Activated B cell treated with CpG ODN at 0.5 μM for 24 hours (primary cell): ENCODE measurements at places on chromosomes 5 and 9.
A peak's percentile ranks its signal among the peaks of the same experiment; 100 is the strongest.

- H3K27me3 ChIP-seq = no peaks in the 10 kb centered on the region
- no peaks in the 10 kb centered on the region for H3K36me3 ChIP-seq
- peaks cover 21% of the 10 kb centered on the region for H3K4me1 ChIP-seq
- no peak overlapping the region for H3K27ac ChIP-seq
These were observed 212.2 kb downstream of the SMARCA2 start for GRCh38 chr9:2227144-2227867.

DNA sequence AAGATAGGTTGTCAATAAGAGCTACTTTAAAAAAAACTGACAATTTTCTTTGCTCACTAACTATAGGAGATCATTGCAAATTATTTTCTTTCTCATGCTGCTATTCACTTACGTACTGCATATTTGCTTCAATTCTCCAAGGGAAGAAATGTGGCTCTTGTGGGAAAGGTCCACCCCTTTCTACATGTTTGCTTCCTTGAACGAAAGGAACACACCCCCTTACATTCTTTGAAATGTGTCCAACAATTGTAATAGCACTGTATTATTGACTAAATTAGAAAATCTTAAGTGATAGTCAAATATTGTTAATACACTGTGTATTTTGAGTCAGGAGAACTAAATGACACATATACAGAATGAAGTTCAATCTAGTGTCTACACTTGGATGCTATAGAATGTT is 5.2 kb downstream of the MEF2C start:
- H3K4me1 ChIP-seq = peaks cover 57% of the 10 kb centered on the region
- no peak for DNase-seq
- peak overlapping the region; percentile 68 for H3K27ac ChIP-seq
- peaks cover 64% of the 10 kb centered on the region for H3K36me3 ChIP-seq
- peak overlapping the region; percentile 67 for H3K4me3 ChIP-seq
- H3K27me3 ChIP-seq = no peaks in the 10 kb centered on the region

GRCh38 chr5:171484460-171484899 is 65.0 kb downstream of the FGF18 start:
- H3K27me3 ChIP-seq = peaks cover 26% of the 10 kb centered on the region
- no peaks in the 10 kb centered on the region for H3K36me3 ChIP-seq
- peaks cover 3% of the 10 kb centered on the region for H3K4me1 ChIP-seq

GRCh38 chr5:125558016-125558415 is 811.6 kb upstream of the ZNF608 start:
- H3K4me1 ChIP-seq = no peaks in the 10 kb centered on the region
- H3K4me3 ChIP-seq = no peak overlapping the region
- H3K36me3 ChIP-seq = no peaks in the 10 kb centered on the region
- no peak overlapping the region for H3K27ac ChIP-seq
- H3K27me3 ChIP-seq = no peaks in the 10 kb centered on the region

DNA sequence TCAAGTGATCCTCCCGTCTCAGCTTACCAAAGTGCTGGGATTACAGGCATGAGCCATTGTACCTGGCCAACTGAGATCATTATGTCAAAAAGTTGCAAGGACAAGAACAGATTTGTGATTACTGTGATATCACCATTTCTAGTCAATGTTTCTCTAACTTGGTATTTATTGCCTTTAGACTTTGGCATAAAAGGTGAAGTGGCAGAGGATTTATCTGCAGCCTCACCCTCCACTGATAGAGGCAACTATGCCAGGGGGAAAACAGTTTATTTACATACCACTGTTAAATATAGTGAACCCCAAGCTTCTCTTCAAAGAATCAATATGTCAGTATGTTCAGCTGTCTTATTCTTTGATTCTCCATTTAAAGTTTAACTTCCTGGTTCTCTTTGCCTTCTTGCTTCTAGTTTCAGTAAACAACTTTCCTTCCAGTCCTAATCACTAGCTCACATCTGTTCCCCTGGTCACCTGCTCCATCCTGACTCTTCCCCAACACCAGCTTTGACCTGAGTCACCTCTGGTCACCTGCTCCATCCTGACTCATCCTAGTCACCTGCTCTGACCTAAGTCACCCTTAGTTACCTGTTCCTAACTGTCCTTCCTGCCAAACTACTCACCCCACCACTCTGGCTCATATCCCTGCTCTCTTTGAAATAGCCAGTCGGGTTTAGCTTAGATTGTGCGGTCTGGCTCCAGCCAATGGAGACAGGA is 29.9 kb downstream of the SEMA6A start:
- DNase-seq = no peak
- H3K27ac ChIP-seq = no peak overlapping the region
- H3K4me1 ChIP-seq = no peaks in the 10 kb centered on the region
- no peak overlapping the region for H3K4me3 ChIP-seq

GRCh38 chr5:113813466-113813865 is 300.0 kb downstream of the YTHDC2 start:
- no peaks in the 10 kb centered on the region for H3K4me1 ChIP-seq
- DNase-seq = no peak
- no peaks in the 10 kb centered on the region for H3K36me3 ChIP-seq
- no peak overlapping the region for H3K27ac ChIP-seq
- H3K27me3 ChIP-seq = no peaks in the 10 kb centered on the region
- no peak overlapping the region for H3K4me3 ChIP-seq

- no peak overlapping the region for H3K4me3 ChIP-seq
- no peak overlapping the region for H3K27ac ChIP-seq
- DNase-seq = no peak
- H3K36me3 ChIP-seq = peaks cover 1% of the 10 kb centered on the region
- no peaks in the 10 kb centered on the region for H3K27me3 ChIP-seq
These were observed 31.9 kb upstream of the SSBP2 start for GRCh38 chr5:81782811-81783210.

GRCh38 chr5:139425497-139425896 is 13.8 kb downstream of the DNAJC18 start:
- peaks cover 36% of the 10 kb centered on the region for H3K36me3 ChIP-seq
- H3K4me1 ChIP-seq = peaks cover 5% of the 10 kb centered on the region
- H3K27ac ChIP-seq = no peak overlapping the region
- no peak for DNase-seq

- no peaks in the 10 kb centered on the region for H3K27me3 ChIP-seq
- no peak overlapping the region for H3K4me3 ChIP-seq
- no peak overlapping the region for H3K27ac ChIP-seq
These were observed 308.8 kb downstream of the IRX2 start for GRCh38 chr5:2442496-2443354.

GRCh38 chr5:160445132-160445531 is 23.5 kb downstream of the PTTG1 start:
- H3K4me3 ChIP-seq = no peak overlapping the region
- H3K4me1 ChIP-seq = peaks cover 19% of the 10 kb centered on the region
- H3K27ac ChIP-seq = no peak overlapping the region
- H3K36me3 ChIP-seq = no peaks in the 10 kb centered on the region

- H3K27ac ChIP-seq = peak overlapping the region; percentile 54
- peaks cover 17% of the 10 kb centered on the region for H3K36me3 ChIP-seq
- peak; percentile 64 for DNase-seq
- H3K27me3 ChIP-seq = no peaks in the 10 kb centered on the region
- peak overlapping the region; percentile 41 for H3K4me3 ChIP-seq
These were observed 2.4 kb upstream of the PHYKPL start for GRCh38 chr5:178234750-178235587.

DNA sequence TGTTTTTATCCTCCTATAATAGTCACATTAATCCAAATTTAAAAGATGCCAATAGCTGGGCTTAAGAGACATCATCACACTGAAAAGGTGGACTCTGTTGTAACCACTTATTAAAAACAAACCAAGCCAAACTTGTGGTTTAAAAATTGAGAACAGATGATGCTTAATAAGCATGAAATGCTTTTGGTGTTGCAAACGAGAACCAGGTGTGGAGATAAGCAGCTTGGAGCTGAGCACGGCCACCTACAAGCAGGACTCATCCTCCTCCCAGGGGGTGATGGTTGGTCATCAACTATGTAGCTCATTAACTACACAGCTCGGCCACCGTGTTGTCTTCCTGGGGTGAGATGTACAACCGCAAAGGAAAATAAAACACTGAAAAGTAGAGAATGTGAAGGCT is 154.4 kb downstream of the NPR3 start:
- DNase-seq = no peak
- H3K27me3 ChIP-seq = no peaks in the 10 kb centered on the region
- H3K27ac ChIP-seq = no peak overlapping the region
- no peak overlapping the region for H3K4me3 ChIP-seq

- no peaks in the 10 kb centered on the region for H3K27me3 ChIP-seq
- DNase-seq = no peak
- H3K4me3 ChIP-seq = no peak overlapping the region
- H3K36me3 ChIP-seq = no peaks in the 10 kb centered on the region
These were observed 13.7 kb downstream of the TRIO start for GRCh38 chr5:14156650-14157492.

DNA sequence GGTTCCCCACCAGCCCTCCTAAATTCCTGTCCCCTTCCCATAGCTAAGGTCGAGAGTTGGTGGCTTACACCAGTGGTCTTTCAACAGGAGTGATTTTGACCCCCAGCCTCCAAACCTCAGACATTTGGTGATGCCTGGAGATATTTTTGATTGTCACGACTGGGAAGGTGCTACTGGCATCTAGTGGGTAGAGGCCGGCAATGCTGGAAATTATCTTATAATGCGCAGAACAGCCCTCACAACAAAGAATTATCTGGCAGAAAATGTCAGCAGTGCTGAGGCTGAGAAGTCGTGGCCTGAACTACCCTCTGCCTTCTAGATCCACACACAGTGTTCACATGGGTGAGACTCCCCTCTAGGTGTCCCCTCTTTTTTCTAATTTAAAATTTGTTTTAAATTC is 69.6 kb downstream of the IL31RA start:
- DNase-seq = no peak
- H3K4me1 ChIP-seq = peaks cover 11% of the 10 kb centered on the region
- no peak overlapping the region for H3K27ac ChIP-seq

GRCh38 chr9:13588151-13589033 is 308.9 kb upstream of the MPDZ start:
- no peaks in the 10 kb centered on the region for H3K27me3 ChIP-seq
- H3K4me3 ChIP-seq = no peak overlapping the region
- H3K27ac ChIP-seq = no peak overlapping the region
- no peaks in the 10 kb centered on the region for H3K36me3 ChIP-seq

DNA sequence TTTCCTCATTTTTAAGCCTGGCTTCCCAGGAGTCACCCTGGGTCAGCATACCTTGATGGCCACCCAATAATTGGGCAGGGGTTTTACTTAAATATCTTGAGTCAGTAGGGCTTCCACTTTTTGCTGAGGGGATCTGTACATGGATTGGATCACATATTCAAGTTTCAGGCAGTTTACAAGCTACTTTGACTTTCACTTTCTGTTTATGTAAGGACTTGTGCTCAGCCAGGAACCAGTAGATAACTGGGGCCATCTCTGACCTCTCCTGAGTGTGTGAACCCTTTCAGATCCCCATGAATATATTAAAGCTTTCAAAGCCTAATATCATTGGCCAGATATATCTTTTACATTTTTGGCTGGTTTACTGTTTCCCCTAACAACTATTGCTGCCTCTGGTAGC is 45.1 kb downstream of the SLCO6A1 start:
- no peak for DNase-seq
- H3K36me3 ChIP-seq = no peaks in the 10 kb centered on the region
- H3K27ac ChIP-seq = no peak overlapping the region
- no peaks in the 10 kb centered on the region for H3K4me1 ChIP-seq
- H3K4me3 ChIP-seq = no peak overlapping the region

DNA sequence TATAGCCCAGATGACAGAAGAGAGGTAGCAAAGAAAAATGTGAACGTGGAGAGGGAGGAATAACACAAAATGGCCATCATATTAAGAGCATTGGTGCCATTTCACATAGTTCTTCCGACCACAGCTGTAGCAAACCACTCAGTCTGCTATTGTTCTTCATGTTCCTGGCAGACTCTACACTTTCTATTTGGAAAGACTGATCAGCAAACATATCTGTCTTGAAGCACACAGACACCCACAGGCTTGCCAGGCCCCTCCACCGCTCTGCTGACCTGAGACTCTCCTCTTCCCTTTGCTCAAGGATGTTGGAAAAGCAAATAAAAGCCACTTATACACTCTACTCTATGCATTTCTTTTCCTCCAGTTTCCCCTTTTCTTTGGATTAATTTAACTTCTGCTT is 298.0 kb downstream of the FBXL7 start:
- no peak overlapping the region for H3K27ac ChIP-seq
- no peak overlapping the region for H3K4me3 ChIP-seq
- DNase-seq = no peak
- no peaks in the 10 kb centered on the region for H3K4me1 ChIP-seq
- no peaks in the 10 kb centered on the region for H3K27me3 ChIP-seq
- H3K36me3 ChIP-seq = no peaks in the 10 kb centered on the region

DNA sequence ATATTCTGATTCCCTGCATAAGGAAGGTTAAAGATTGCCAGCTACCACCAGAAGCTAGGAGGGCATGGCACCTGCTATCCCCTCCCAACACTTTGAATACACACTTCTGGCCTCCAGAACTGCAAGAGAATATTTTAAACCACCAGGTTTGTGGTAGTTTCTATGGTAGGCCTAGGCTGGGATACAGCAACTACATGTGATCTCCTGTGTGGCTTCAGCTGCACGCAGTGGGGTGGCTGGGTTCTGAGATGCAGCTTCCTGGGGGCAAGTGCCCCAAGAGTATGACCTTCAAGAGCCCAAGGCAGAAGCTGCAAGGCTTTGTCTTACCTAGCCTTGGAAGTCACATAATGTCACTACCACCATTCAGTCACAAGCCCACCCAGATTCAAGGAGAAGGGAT is 39.6 kb downstream of the GCNT4 start:
- DNase-seq = no peak
- no peak overlapping the region for H3K4me3 ChIP-seq
- no peaks in the 10 kb centered on the region for H3K4me1 ChIP-seq
- no peak overlapping the region for H3K27ac ChIP-seq

- no peaks in the 10 kb centered on the region for H3K36me3 ChIP-seq
- H3K4me1 ChIP-seq = peaks cover 2% of the 10 kb centered on the region
- H3K27me3 ChIP-seq = peaks cover 28% of the 10 kb centered on the region
- DNase-seq = no peak
These were observed 87.6 kb downstream of the S1PR3 start for GRCh38 chr9:89078860-89079259.

DNA sequence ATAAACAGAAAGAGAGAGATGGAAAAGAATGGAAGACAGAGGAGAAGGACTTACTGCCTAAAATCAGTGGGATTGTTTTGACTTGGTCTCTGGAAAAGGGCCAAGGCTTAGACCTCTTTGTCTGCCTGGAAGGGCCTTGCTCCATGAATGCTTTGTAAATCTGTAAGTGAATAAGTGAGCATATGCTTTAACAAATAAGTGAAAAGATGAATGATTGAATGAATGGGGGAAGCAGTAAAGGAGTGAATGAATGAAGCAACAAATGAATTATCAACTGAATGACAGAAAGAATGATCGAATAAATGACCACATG is 5.5 kb downstream of the KCNIP1 start:
- DNase-seq = no peak
- peaks cover 21% of the 10 kb centered on the region for H3K27me3 ChIP-seq
- no peaks in the 10 kb centered on the region for H3K36me3 ChIP-seq
- no peak overlapping the region for H3K27ac ChIP-seq
- H3K4me1 ChIP-seq = no peaks in the 10 kb centered on the region

GRCh38 chr5:141825791-141826560 is 52.2 kb downstream of the PCDH1 start:
- H3K27me3 ChIP-seq = peaks cover 10% of the 10 kb centered on the region
- DNase-seq = no peak
- no peak overlapping the region for H3K27ac ChIP-seq
- H3K4me1 ChIP-seq = no peaks in the 10 kb centered on the region
- no peak overlapping the region for H3K4me3 ChIP-seq

GRCh38 chr9:32843295-32843694 is 60.0 kb downstream of the TMEM215 start:
- no peaks in the 10 kb centered on the region for H3K4me1 ChIP-seq
- peaks cover 12% of the 10 kb centered on the region for H3K27me3 ChIP-seq
- no peak overlapping the region for H3K27ac ChIP-seq
- no peaks in the 10 kb centered on the region for H3K36me3 ChIP-seq
